GM18507 (cell line): ENCODE measurements at places on chromosomes 5 and 9.

- DNase-seq, result no peak
These were observed 1.6 kb upstream of the NFIL3 start for GRCh38 chr9:91425271-91425670.

DNA sequence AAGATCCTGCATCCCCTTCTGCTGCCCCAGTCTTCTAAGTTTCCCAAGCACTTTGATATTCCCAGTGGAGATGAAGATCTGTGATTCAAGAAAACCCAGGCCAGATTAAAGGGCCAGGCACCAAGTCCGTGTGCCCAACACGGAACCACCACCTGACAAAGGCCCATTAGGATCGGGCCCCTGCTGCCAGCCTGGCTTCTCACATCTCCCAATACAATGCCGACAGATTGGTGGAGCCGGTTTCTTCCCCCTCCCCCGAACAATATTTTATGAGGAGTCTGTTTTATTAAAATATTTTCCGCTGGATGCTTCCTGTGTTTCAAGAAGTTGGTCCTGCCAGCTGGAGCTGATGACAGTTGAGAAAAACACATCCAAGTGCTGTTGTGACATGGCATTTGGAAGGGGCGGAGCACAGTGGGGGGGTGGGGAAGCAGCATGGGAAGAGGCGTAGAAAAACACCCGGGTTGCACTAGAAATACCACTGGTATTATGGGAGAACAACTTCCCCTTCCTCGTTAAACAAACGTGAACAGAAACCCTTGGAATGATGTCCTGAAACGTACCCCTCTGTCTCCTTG is 45.0 kb downstream of the CRB2 start:
- DNase-seq, result no peak

DNA sequence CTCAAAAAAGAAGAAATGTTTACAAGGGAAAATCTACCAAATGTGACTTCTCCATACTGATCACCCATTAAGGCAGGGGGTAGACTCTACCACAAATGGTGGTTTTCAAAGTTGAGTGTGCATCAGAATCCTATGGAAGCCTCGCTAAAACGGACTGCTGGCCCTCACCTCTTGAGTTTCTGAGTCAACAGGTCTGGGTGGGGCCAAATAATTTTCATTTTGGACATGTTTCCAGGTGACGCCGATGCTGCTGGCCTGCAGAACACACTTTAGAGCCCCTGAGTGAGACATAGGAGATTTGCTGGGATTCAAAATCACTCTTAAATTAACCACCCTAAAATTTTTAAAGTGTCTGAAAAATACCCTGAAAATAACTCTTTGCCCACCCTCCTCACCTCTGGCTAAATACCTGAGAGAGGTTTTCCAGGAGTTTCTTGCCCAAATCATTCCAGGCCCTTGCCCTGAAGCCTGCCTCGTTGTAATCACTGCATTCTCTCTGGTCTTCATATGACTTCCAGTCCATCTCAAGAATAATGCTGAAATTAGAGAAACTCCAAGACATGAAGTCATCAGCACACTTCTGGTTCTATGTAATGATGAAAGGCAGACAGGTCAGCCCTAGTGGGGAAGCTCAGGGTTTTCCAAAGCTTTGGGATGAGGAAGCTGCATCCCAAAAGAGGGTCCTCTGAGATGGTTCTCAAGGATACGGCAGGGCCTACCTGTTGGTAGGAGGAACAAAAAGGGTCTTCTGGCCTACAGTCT is 18.2 kb downstream of the C9orf152 start:
- no peak for DNase-seq

DNA sequence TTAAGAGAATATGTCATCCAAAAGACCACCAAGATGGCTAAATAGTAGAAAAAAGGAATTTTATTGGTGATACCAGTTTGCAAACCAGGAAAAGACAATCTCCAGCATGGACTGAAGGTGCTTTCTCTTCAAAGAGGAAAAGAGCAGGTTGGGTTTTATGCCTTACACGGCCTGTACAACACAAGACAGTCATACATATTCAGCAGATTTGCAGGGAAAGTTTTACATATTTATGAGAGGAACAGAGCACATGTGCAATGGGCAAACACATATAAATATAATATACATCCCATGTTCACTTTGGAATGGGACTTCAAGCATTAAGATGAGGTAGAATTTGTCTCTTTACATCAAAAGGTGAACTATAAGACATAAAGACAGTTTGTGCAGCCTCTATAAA is 70.3 kb upstream of the PPP2CA start:
- DNase-seq, result no peak

DNA sequence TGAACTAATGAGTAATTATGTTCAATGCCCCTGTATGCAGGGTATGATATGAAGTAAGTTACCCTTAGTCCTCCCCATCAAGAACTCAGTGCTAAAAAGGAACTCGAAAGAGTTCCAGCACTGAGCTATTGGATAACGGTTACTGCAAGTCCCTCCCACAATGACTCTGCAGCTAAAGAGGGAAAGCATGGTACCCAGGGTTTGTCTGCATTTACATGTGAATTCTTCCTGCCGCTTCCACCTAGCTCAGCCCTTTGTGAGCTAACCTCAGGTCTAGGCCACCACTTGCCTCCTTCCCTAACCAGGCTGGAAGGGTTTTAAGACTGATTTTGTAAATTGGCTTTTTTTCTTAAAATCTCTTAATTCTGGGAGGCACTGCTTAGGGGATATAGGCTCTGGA is 376.8 kb downstream of the EBF1 start:
- DNase-seq, result no peak

GRCh38 chr5:127513408-127513970 is 4.0 kb upstream of the PRRC1 start:
- DNase-seq, result no peak

DNA sequence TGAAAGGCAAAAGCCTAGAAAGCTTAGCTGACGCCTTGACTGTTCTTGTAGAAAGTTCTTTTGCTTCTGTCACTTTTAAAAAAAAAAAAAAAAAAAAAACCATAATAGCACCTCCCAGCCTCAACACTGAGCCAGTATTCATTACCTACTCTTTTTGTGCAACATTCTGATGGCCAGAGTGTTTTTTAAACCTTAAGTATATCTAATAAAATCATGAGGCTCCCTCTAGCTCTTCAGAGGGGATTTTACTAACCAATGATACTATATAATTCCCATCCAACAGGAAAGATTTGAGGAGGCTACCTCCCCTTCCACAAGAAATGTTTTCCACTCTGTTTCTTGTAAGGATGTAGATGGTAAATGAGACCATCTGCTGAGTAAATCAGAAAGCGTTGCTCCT is 3.9 kb downstream of the BNC2 start:
- no peak for DNase-seq

DNA sequence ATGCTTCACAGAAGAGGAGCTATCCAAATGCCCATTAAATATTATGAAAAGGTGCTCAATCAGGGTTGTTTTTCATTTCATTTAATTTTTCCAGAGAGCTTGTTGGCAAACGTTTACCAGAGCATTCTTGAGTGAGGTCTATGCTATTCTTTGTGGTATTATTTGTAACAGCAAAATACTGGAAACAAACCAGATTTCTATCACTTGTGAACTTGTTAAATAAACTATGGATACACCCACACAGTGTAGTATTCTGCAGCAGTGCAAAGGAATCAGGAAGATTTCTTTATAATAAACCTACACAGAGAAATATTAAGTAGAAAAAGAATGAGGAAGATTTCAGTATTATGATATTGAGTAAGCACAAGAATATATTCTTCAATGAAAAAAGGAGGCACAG is 15.0 kb upstream of the SLC1A1 start:
- DNase-seq, result no peak

DNA sequence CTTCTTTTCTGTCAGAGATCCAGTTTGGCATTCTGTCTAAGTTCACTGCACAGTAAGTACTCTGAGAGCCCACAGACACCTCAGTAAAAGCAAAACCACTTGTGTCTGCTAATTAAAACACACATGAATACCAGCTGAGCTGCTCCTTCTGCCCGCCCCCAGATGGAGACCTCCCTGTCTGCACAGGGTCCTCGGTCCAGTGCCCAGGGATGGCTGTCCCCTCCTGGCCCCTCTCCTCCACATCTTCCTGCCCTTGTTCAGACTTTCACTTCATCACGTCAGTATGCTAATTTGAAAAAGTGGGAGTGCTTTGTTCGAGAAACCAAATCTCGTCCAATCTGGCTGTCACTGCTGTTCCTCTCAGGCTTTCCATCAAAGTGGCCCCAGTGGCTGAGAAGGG is 43.5 kb downstream of the LIX1 start:
- DNase-seq, result peak; percentile 2

DNA sequence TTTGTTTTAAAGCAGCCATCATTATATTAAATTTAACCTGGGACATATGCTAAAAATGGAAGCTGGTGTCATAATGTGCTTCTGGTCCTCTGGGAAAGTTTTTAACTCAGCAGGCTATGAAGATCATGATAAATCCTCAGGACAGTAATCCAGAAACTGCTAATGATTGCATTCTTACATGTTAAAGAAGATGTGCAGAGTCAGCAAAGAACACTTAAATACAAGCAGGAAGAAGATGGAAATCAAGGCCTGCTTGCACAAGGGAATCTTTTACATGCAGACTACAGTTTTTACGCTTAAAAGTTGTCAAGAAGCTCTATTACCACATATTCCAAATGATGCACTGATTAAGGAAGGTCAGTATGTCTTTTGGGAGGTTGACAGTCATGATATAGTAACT is 246.0 kb upstream of the PTPRD start:
- no peak for DNase-seq

DNA sequence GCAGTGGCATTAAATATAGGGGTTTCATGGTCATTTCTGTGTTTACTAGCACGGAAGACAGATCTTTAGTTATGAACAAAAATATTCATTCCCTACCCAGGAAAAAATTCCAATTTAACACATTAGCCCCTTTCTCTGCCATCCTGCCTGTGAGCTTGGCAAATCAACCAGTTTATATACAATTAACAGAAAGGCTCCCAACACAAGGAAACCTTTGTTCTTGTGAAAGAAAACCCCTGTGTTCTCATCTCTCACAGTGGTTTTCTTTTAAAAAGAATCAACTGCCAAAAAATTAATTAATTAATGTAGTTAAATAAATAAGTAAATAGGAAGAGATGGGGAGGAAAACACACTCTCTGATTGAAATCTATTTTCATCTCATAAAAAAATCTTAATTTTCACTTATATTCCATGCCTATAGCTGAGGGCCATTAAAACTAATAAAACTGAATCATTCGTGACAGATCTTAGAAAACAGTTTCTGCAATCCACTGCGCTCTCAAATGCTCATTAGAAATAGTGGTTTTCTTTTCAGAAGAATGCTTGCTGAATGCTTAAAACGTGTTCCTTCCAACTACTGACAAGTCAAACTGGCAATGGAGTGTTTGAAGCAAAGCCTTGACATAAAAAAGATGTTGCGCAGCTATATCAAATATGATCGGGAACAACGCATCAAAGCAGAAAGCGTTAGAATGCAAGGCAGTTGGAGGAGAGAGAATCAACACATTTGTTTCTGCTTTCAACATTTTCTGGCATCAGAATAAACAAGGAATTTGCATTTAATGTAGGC is 387.7 kb downstream of the TLR4 start:
- DNase-seq, result no peak

DNA sequence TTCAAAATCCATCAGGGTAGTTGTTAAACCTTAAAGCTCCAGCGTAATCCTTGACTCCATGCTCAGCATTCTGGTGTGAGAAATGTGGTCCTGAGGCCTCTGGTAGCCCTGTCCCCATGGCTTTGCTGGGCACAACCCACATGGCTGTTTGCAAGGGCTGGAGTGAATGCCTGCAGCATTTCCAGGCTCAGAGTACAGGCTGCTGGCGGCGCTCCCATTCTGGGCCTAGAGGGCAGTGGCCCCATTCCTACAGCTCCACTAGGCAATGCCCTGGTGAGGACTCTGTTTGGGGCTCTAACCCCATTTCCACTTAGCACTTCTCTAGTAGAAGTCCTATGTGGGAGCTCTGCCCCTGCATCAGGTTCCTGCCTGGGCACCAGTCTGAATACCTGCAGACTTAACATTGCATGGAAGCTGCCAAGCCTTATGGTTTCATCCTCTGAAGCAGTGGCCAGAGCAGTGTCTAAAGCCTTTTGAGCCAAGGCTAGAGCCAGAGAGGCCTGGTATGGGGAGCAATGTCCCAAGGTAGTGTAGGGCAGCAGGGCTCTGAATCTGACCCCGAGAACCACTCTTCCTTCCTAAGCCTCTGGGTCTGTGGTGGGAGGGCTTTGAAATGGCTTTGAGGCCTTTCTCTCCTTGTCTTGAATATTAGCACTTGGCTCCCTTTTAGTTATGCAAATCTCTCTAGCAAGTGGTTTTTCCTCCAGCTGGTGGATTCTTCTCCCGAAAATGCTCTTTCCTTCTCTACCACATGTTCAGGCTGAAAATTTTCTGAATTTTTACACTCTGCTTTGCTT is 5.8 kb upstream of the ALDH1A1 start:
- DNase-seq, result no peak

- no peak for DNase-seq
These were observed 1864.8 kb downstream of the MAT2B start for GRCh38 chr5:165370233-165370632.

DNA sequence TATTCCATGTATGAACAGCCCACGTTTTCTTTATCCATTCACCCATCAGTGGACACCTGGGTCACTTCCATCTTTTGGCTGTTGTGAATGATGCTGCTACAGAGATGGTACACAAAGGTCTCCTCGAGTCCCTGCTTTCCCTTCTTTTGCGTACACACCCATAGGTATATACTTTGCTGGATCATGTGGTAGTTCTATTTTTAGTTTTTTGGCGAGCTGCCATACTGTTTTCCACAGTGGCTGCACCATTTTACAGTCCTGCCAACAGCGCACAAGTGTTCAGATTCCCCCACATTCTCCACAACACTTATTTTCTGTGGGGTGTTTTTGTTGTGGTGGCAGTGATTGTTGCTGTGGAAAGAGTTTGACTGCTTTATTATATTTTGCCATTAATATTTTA is 16.2 kb downstream of the RAPGEF1 start:
- DNase-seq, result no peak

DNA sequence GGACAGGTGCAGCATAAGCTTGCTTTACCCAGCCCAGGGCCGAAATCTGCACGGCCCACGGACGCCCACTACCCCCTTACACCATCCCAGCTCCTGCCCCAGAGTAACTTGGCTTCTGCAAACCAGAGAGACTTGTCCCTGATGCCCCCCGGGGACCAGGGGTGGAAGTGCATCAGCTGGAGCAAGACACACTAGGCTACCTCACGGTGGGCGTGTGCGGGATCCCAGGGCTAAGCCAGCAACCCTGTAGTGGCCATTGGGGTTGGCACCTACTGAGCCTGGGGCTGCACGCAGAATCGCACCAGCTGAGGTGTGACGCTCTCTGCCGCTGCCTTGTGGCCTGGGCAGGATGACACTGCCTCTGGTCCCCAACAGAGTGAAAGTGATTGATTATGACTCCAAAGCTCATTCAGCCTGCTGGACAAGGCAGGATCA is 6.1 kb upstream of the ZNF79 start:
- DNase-seq, result no peak

DNA sequence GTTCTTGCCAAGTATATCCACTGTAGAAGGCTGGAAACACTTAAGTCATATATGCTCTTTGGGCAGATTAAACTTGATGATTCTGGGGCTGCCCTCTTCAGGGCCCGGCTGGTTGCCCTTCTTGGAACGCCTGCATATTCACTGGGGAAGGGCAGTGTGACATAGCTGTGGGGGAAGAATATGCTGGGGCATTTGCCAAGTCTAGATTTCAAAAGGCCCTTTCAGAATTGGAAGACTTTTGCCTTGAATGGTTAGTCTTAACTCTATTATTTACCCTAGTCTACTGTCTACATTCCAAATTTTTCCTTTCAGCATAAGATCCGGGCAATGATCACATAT is 161.2 kb upstream of the PITX1 start:
- DNase-seq, result no peak
